H1 (cell line): ENCODE measurements at places on chromosomes 12 and 14. TPM values are rescaled to one million over a fixed set of nuclear protein-coding genes. Genes with fewer than 3 reads are reported as not detected.

OR10G3 gene
- total RNA-seq, result not detected in 2 replicates

NEUROD4 gene
- total RNA-seq, result not detected in 2 replicates

PPP1R1A gene
- total RNA-seq, result 8.1 and 13.1 TPM in 2 replicates

GRCh38 chr14:71956920-71957563, 24.8 kb downstream of the RGS6 start:
- no peak for DNase-seq

GRCh38 chr14:65555358-65555757, 142.8 kb downstream of the FUT8 start:
- DNase-seq, result no peak

DNA sequence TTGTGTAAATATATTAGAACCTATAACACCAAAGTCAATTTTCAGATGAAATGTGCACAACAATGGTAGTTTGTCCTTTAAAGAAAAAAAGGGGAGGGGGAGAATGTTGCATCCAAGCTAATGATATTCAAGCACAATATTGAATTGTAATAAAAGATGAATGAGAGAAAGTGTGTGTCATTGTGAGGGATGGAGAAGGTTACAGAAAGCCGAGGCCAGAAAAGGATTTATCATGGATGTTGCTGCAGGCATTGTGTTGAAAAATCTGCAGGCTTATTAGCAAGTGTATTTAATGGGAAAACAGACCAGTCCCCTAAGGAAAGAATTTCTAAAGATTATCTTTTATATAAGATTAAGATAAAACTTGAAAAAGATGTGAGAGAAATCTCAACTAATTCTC, 186.5 kb downstream of the SPTSSA start:
- DNase-seq, result no peak

GRCh38 chr12:10223208-10223607, 10.5 kb downstream of the GABARAPL1 start:
- no peak for DNase-seq

GRCh38 chr12:6970096-6970527, 352 bp downstream of the PHB2 start:
- no peak for DNase-seq

DNA sequence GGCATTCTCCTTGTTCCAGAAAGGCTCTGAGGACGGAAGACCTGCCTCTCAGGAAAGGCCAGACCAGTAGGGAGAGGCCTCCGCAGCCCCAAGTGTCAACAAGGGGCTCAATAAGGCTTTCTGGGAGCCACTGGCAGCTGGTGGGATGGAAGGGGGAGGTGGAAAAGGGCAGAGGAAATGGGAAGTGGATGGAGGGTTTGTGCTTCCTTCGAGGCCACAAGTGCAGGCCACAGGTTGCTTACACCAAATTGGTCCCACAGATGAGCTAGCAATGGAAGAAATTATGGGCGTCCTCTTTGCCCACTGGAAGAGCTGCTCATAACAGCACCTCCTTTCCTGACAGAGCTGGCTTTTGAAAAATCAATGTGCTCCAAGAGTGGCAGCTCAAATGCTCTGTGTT, 28.2 kb downstream of the P2RX4 start:
- no peak for DNase-seq

DNA sequence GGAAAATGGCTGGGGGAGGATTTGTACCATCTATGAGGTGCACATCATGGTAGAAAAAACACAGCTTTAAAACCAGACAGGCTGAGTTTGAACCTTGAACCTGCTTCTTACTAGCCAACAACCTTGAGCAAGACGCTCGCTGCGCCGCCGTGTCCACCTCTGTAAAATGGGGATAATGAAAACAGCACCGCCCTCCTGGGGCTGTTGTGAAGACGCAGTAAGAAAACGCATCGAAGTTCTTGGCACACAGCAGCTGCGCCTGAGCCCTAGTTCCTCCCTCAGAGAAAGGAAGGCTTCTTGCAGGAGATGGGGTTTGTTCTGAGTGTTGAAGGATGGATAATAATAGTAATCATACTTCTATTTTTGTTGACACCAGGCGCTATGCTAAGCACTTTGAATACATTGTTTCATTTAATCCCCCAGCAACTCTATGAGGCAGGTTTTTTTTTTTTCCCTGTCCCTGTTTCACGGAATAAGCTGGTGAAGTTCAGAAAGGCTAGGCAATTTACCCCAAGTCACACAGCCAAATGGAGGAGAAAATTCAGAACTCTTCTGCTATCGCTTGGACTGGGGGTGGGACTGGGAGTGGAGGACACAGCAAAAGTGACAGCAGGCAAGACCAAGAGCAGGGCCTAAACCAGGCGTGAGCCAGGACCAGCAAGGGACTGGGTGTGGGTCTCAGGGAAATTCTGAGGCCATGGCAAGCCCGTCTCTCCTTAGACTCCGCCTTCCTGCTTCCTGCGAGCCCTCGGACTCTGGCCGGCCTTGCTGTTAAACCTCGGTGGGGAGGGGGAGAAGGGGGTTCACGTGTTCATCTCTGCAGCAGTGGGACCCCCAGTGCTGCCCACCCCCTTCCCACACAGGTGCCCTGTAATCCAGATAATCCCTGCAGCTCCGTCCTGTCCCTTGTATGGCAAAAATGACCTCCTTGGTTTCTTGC, 97.5 kb downstream of the LRRC74A start:
- no peak for DNase-seq

DNA sequence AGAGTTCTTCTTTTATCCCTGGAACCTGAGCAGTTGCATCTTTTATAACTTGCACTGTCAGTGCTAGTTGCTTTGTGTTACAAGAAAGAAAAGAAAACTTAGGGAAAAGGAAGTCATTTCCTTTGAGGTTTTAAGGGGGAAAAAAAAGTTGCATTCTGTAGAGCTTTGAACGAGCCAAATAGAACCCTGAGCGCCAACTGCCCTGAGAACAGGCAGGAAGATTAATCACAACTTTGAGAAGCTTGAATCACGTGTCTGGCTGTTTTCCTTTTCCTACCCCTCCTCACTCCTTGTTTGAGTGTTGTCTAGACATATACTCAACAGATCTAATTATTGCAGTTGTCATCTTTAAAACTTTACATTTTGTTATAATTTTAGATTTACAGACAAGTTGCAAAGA, 12.5 kb downstream of the PCNX1 start:
- DNase-seq, result no peak

DNA sequence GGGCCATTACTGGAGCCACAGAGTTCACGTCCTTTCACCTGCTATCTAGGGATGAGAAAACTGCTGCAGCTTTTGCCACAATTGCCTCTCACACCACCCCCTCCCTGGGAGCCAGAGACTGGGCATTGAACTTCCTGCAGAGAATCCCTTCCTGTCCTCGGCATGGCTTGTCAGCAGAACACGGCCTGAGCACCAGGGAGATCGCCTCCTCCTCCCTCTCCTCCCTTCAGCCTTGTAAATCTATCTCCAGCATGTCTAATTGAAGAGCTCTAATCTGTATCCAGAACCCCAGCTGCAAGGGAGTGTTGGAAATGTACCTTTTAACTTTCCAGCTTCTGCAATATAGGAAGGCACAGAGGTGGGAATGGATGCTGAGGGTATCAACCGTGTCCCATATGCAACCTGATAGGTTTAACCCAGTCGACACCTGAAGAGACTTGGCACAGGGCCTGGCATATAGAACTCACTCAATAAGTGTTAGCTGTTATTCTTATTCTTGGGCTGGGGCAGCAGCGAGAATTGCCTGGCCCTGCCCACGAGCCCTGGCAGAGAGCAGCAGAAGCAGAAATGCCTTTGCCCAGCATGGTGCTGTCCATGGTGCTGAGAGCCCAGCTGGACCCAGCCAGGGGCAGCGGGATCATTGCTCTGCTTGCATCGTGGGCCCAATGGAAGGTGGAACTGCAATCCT, 26.8 kb downstream of the TMEM63C start:
- DNase-seq, result peak; percentile 91

GRCh38 chr14:80055226-80055625, 156.1 kb downstream of the DIO2 start:
- DNase-seq, result no peak

GRCh38 chr14:90999299-90999698, 61.1 kb downstream of the RPS6KA5 start:
- no peak for DNase-seq

- DNase-seq, result no peak
Observed at GRCh38 chr12:104598342-104599271, 141.9 kb downstream of the CHST11 start.

DNA sequence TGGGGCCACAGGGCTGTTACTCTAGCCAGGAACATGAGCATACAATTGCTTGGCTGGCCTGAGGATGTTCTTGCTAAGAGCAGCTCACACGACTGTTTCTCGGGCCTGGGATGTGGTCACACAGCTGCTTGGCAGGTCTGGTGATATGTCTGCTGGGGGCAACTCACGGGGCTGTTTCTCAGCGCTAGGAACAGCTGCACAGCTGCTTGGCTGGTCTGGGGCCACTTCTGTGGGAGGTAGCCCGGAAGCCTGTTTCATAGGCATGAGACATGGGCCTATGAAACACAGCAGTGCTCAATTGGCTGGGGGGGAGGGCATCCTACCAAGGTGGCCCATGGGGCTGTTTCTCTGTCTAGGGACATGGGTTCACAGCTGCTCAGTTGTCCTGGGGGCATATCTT, 73.4 kb upstream of the DDHD1 start:
- DNase-seq, result no peak
